ENCODE measurements at places on chromosomes 7 and 10.

DNA sequence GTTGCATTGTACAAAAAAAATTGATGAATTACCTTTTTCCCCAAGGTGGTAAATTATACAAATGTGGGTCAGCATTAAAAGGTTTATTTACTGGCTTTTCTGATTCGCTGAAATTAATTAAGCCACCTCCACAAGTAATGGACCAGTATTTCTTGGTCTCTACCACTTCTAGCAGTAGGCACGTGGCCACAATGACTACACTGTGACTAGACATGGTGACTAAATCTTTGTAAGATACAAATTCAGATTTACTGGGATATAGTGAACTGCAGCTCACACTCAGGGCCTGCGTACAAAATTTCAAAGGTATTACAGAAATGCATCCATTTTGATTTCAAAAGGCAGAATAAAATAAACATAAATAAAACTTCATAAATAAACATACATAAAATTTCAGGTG, 10.9 kb downstream of the HPSE2 start:
- no peak for DNase-seq

DNA sequence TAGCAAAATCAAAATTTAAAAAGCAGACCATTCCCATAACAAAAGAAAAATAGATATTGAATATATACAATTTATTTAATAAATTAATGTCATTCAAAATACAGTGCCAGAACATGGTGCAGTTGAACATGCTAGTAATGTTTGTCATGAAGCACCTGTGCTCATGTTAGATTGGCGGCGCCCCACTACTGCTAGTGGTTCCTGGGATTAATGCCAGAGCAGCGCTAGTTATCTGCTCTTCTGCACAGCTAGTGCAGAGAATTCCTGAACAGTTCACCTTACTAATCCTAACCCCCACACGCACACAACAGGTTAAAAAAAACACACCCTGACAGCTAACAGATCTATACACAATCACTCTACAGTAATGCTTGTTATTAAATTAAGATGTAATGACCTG, 23.4 kb downstream of the KBTBD2 start:
- DNase-seq = no peak

- no peak for DNase-seq
Measured at GRCh38 chr7:2476298-2476697, at the start of gene GRIFIN. GRIFIN (minus strand) TSS chr7:2476398; CDS start chr7:2476383, 15 bp downstream.

DNA sequence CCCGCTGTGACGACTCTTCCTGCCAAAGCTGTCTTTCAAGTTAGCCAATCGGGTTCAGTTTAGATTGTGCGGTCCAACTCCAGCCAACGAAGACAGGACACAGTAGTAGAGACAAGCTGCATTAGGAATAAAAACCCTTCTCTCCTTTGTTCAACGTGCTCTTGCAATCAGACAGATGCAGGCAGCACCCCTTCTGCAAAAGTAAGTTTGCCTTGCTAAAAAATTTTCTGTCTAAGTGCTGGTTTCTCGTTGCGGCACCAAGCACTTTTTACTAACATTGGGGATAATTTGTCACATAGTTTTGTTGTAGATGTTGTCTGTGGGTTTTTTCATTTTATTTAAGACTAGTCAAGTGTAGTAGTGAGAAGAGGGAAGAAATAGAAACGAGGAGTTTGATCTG, 58.1 kb downstream of the MINPP1 start:
- no peak for DNase-seq
